ENCODE measurements at places on chromosomes 1 and 21.

DNA sequence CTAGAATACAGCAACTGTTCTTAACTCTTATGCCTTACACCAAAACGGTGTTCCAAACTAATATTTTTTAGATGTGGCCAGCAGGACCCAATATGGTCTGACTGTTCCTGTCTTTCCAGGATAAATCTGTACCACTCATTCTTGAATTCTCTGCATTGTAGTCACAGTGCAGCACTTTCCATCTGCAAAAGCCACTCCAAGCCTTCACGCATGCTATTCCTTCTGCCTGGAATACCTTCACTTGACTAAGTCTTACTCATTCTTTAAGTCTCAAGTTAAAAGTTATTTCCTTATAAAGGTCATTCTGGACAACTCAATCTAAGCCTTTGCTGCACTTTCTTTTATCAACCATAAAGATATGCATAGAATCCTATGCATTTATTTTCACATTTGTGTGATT, 1194.5 kb downstream of the PLA2G4A start:
- no peak for DNase-seq

DNA sequence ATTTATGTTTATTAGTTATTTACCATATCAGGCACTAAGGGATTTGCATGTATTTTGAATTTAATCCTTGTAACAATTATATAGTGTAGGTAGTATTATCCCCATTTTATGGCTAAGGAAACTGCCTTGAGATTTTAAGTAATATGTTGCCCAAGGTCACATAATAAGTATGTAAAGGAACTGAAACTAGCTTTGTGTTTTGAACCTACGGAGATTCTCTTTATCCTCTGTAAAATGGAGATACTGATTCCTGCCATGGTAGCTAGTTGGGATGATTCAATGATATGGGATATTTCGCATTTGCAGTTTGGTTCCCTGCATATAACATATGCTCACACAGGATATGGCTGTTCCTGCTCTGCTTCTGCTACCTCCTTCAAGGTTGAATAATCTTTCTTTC, 144.3 kb downstream of the ST6GALNAC3 start:
- DNase-seq = no peak

DNA sequence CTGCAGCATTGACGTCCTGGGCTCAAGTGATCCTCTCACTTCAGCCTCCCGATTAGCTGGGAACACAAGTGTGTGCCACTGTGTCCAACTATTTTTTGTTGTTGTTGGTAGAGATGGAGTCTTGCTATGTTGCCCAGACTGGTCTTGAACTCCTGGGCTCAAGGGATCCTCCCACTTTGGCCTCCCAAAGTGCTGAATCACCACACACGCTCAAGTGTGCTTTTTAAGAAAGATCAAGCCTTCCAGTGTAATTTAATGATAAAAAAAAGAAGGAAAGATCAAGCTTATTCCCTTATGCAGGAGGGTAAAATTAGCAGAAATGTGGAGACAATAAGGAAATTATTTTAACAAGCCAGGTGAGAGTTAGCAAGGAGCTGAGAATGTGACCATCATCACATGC, 61.1 kb upstream of the SERBP1 start:
- DNase-seq = no peak

GRCh38 chr21:42315296-42315891, at the start of gene TFF3:
Gene TFF3, minus strand, starts transcription at chr21:42315409. Its CDS starts 35 bp downstream, at chr21:42315374.
- no peak for DNase-seq

DNA sequence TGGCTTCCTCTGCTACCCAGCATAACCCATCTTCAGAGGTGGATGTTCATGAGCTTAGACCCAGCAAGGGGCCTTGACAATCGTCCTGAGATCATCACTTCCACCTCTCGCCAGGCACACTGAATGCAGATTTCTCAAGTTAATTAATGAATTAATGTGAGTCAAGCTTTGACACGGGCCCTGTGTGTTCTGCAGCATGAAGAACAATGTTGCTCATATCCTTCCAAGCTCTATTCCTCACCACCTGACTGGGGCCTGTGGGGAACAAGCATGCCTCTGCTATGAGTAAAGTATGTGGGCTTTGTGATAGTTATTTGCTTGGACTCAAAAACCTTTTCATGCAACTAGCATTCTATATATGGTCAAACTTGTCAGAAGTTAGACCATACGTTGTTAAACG, 122.0 kb downstream of the SEC16B start:
- no peak for DNase-seq

- no peak for DNase-seq
Observed at GRCh38 chr21:42461185-42461520, 34.9 kb downstream of the RSPH1 start.

DNA sequence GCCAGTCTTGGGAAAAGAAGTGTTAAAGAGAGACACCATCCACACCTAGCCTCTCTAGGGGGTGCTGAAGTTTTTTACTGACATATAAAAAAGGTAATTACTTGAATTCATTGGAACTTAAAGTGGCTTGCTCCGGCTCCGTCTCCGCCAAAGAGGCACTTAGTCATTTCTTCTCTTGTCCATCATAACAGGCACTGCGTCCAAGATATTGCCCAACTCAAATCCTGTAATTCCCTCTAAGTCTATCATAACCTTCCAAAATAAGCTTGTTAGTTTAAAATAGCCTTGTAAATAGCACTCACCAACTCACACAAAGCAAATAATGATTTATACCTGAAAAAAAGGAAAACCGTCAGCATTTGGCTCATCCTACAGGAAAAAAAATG, 160.5 kb downstream of the ZBTB18 start:
- no peak for DNase-seq

DNA sequence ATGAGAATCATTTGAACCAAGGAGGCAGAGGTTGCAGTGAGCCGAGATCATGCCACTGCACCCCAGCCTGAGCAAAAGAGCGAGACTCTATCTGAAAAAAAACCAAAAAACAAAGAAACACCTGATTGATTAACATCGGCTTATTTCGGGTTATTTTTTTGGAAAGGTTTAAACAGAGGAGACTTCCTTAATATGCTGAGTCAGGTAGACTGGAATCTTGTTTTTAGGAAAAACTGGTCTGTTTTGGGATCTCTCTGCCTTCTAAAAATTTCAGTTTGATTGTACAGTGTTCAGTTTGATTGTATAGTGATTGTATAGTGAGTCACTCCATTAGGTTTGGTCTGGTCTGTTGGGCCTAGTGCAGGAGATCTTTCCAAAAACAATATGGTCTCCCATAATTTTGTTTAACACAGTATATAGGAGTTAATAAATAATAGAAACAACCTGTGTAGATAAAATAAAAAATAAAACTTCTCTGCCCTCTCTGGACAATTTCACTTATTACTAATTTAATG, 196.3 kb upstream of the CHRM3 start:
- no peak for DNase-seq

DNA sequence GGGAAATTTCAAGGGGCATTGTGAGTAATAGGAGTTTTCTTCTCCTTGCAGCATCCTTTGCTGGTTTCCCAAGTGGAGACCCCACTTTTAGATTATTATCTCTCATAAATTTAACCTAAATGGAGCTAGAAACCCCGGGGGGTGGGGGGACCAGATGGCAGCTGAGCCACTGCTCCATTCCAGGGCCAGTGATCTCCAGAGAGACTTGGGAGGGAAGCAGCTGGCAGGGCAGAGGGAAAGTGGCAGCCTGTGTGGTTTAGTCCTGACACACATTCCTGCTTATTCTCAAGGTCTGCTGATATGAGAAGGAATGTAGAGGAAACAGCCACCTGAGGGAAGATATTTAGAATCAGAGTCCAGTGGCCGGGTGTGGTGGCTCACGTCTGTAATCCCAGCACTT, 16.3 kb downstream of the PCP4L1 start:
- DNase-seq = no peak

DNA sequence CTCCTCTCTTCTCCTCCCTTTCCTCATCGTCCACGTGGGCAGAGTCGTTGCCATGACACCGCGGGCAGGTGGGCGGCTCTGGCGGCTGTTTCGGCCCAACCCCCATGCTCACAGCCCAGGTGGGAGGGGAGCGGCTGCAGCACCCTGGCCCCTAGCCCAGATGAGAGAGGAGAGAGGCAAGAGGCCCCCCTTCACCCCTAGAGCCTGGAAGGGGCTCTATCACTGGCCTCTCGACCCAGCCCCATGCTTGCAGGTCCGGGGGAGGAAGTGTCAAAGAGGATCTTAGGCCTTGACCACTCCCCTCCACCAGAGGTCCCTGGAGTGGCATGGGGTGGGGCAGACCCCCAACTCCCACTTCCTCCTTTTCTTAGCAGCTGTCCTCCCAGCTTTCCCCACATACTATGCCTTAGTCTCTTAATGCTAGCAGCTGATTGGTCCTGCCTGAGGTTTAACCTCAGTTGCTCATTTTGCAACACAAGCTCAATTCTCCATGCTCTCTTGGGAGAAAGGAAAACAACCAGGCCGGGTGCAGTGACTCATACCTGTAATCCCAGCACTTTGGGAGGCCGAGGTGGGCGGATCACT, 10.4 kb downstream of the DLGAP3 start:
- DNase-seq = no peak

DNA sequence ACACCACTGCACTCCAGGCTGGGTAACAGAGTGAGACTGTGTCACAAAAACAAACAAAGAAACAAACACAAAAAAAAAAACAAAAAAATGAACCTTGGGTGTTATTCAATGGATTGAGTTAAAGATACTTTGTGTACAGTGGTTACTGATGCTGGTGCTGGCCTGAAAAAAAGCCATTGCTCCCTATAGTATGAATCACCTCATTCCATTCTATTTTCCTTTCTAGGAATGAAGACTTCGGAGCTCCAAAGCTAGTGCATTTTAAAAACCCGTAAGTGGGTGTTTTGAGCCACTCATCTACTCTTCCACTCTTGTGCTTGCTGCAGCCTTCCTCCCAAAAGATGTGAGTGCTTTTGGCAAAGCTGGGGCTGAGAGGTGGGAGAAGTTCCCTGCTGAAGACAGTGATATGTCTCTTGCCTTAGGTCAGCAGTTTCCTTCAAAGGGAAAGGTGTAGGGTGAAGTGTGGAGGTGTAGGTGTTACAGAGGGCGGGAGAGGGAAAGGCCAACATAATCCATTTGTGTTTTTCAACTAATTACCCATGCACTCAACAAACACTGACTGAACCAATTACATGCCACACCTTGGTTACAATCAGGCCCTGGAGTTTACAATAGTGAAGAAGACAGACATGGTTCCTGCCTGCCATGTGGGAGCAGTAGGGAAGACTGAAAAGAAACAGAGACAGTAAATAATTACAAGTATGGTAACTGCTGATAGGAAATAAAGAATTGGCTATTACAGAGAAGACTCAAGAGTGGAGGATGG, 55.0 kb upstream of the SERBP1 start:
- no peak for DNase-seq

GRCh38 chr1:203099805-203100515, 14.1 kb upstream of the MYOG start:
- DNase-seq = no peak

GRCh38 chr21:39079617-39080016, 103.6 kb downstream of the PSMG1 start:
- DNase-seq = no peak

- DNase-seq = no peak
Observed at GRCh38 chr1:13948396-13948795, 248.4 kb downstream of the PRDM2 start.

DNA sequence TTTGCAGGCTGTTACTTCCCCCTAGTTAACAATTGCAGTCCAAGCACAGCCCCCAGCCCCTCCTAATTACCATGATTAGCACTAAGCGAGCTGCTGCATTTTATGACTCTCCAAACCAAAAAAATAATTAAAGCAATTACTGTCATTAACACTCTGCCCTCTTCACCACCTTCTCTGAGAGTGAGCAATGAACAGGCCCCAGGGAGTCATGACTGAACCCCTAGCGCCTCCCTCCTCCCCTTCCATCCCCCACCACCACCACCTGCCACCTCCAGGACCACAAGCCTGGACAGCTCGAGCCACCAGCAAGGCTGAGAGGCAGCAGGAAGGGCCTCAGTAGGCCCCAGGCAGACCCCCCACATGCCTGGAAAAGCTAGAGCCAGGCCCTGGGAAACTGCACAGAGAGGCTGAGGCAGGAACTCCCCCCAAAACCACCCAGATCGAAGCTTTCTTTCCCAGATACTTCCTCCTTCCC, 35.5 kb upstream of the ZC3H12A start:
- no peak for DNase-seq

- no peak for DNase-seq
Observed at GRCh38 chr1:156444407-156445001, 56.1 kb downstream of the MEF2D start.

DNA sequence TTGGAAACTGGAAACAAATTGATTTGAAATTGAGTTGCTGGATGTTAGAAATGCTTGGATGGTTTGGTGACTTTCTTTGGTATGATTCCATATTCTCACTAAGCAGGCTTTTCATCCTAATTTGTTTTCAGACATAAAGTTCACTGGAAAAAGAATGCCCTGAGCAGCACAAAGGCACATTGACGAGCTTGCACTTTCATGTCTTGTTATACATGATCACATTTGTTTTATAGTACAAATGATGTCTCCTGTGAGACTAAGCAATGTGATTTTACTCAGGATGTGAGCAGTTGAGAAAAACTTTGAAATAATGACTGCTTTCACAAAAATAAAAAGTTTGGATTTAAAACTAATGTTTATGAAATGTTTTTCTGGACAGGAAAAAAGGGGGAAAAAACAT, 63.6 kb downstream of the KCNT2 start:
- DNase-seq = no peak

GRCh38 chr1:206503591-206504362, 3.6 kb upstream of the RASSF5 start:
- DNase-seq = no peak

DNA sequence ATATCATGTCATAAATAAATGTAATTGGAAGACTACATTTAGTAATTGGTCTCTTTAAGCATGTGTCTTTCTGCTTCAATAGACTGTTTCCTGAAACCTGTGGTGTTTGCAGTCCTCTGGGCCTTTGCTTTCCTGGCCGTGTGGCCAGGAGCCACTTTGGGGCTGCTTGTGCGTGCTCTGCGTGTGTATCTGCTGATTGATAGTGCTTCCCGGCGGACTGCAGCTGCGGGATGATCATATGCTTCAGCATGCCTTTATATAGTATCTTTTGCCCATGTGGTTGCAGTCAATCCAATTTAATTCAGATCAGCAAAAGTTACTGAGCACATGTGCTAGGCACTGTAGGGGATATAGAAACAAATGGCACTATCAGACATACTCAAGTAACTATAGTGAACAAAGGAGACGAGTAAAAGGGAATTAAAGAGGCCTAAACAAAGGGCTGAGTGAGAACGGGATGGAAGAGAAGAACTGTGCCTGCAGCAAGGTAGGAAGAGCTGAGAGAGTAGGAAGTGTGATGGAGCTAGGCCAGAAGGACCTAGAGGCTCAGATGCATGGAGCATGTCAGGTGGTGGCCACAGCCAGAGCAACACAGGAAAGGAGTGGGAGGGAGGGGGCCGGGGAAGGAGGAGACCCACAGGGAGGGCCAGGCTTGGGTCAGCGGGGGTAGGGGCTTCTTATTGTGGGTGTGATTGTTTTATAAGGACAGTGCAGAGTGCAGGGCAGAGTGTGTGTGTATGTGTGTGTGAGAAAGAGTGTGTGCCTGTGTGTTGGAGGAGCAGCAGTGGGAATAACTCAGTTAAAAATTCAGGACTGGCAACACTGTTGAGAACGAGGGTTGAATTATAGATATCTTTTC, 27.2 kb upstream of the TTF2 start:
- DNase-seq = no peak

- no peak for DNase-seq
Observed at GRCh38 chr1:46725736-46726108, 6.8 kb upstream of the EFCAB14 start.

GRCh38 chr21:28473530-28474220, 519.0 kb downstream of the LTN1 start:
- no peak for DNase-seq
